ENCODE measurements at places on chromosomes 13 and 19.
A peak's percentile ranks its signal among the peaks of the same experiment; 100 is the strongest.

GRCh38 chr13:43469791-43470190 lies 317.0 kb downstream of the ENOX1 start:
- DNase-seq, result no peak

- DNase-seq, result no peak
Measured at GRCh38 chr19:41928221-41928683, at the start of gene ERFL. ERFL (minus strand) TSS chr19:41928449; CDS start chr19:41912919, 15,530 bp downstream.

- DNase-seq, result no peak
Measured at GRCh38 chr19:28468701-28469459, 744.1 kb downstream of the UQCRFS1 start.

DNA sequence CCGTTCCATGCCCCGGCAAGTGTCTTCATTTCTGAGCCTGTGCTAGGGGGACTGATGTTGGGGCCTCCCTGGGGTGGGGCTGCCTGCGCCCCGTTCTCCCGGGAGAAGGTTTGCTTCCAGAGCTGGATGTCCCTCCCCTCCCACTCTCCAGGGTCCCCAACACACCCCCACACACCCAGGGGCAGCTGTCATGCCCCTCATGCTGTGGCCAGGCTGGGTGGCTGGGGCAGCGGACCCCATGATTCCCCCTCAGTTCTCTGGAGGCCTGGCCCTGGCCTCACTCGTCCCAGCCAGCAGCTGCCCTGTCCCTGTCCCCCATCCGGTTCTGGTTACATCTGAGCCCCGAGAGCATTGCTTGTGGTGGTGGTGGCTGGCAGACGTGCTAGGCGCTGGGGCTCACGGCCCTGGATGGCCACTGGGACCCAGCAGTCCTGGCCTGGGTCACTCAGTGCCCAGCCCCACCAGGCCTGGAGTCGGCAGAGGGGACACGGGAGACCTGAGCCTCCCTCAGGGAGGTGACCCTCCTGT lies 184.8 kb downstream of the KDM4B start:
- no peak for DNase-seq

DNA sequence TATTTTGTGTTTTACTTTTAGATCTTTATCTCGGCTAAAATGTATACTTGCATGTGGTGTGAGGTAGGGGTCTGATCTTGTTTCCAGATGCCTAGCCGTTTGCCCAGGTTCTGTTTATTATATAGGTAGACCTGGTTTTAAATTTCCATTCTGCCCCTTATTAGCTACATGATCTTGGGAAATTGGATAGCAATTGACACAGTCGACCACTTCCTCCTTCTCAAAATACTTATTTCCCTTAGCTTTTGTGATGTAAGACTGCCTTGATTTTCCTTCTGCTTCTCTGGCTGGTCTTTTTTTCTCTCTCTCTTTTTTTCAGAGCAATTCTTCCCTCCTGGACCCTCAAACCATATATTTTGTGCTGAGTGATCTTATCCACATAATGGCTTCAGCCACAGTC lies 3.0 kb upstream of the PGLYRP1 start:
- DNase-seq, result no peak

DNA sequence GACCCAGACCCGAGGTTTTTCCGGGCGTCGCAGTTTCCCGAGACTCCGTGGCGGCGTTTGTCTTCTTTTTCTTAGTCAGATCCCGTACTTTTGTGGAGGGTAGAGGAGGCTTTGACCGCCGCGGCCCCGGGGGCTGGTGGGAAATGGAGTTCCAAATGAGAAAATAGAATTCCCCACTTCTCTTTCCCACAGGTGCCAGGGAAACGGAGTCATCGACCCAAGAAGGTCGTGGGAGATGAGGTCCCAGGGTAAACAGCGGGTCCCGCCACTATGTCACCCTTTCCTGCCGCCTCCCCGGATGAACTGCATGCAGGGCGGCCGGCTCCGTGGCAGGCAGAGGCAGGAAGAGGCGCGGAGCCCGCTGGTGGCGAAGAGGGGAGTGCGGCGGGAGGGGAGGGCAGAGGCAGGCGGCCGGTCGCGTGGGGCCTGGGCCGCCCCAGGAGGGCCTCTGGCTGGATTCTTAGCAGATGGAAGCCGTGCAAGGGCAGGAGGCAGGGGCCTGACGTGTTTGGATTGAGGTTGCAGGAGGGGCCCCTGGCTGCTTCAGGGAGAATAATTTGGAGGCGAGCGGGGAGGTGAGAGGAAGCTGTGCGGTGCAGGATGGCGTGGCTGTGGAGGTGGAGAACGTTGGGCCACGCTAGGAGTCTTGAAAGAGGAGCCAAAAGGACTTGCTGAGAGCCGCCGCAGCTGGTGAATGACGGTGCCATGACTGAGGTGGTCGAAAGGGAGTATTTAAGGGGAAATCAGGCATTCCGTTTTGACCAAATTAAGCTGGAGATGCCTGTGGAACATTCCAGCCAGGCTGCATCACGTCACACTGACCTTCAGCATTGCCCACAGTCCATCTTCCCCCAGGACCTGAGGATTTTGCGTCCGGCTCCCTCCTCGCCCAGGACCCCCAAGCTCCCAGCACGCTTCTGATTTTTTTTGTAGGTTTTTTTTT lies 11.7 kb downstream of the CYTH2 start:
- DNase-seq, result peak; percentile 43

DNA sequence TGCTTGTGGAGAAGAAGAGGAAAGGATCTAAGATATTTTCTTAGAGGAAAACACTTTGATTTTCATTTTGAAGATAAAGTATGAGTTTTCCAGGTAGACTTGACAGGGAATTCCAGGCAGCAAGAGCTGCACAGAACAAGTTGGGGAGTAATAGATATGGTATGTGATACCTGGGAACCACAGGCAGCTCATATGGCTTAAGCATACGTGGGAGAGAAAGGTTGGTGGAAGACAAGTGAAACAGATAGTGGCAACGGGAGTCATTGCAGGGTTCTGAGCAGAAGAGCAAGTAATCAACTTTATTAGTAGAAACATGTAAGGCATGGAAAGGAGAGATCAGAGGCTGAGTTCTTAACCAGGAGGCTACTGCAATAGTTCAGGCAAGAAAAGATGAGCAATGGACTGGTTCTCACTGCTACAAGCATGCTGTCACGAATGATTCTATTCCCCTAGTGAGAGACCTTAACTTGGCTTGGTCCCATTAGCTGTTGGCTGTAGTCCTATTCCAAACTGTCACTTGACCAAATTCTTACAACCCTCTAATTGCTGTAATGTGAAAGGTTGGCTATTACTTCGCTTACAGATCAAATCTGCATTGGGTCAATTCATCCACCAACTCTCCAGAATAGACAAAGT lies 217.9 kb downstream of the VWA8 start:
- no peak for DNase-seq

DNA sequence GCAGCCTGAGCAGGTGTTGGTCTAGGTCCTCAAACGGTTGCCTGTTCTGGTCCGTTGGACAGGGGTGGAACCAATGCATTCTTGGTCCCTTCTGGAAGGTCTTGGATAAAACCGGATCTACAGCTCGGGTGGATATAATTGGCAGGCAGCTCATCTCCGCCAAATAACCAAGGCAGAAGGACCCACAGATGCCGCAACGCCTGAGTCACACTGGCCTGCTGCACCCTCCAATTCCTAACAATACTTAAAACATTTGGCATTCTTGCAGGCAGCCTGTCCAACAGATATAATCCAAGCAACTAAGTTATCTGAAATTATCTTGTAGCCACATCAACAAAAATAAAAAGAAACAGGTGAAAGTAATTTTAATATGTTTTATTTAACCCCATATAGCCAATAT lies 59.0 kb upstream of the FGF14 start:
- no peak for DNase-seq

- DNase-seq, result no peak
Measured at GRCh38 chr19:17213334-17213733, 1.8 kb upstream of the USE1 start.

- DNase-seq, result no peak
Measured at GRCh38 chr13:35856084-35856483, 275.1 kb downstream of the DCLK1 start.

DNA sequence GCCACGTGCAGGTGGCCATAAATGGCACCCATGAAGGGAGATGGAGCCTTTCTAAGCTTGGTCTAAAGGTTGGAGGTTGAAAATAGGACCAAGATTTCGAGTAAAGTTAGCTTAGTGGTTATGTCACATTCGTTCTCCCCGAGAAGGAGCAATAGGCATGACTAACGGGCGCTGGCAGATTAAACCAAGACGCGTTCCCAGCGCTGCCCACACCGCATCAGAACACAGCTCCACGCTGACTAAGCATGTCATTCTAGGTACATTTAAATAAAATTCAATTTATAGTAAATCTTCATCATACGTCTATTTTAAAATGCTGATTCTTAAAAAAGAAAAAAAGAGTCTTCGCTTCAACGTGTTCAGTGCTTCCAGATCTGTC lies 95.0 kb upstream of the IRS2 start:
- DNase-seq, result no peak

- DNase-seq, result no peak
Measured at GRCh38 chr13:113914333-113915011, 50.6 kb upstream of the GAS6 start.

DNA sequence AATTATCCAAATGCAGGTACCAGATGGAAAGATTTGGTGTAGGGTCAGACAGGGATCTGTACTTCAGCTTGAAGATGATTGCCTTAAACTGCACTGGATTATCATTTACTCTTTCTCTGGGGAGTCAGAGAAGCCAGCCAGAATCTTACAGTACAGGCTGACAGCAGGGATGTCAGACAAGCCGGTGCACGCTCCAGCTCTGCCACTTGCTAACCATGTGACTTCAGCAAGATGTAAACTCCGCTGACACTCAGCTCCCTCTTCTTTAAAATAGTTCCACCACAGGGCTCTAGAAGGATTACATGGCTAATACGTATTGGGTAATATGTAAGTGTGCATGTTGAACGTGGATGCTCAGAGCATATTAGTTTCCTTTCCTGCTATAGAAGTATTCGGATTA lies 251.4 kb upstream of the MAB21L1 start:
- no peak for DNase-seq

DNA sequence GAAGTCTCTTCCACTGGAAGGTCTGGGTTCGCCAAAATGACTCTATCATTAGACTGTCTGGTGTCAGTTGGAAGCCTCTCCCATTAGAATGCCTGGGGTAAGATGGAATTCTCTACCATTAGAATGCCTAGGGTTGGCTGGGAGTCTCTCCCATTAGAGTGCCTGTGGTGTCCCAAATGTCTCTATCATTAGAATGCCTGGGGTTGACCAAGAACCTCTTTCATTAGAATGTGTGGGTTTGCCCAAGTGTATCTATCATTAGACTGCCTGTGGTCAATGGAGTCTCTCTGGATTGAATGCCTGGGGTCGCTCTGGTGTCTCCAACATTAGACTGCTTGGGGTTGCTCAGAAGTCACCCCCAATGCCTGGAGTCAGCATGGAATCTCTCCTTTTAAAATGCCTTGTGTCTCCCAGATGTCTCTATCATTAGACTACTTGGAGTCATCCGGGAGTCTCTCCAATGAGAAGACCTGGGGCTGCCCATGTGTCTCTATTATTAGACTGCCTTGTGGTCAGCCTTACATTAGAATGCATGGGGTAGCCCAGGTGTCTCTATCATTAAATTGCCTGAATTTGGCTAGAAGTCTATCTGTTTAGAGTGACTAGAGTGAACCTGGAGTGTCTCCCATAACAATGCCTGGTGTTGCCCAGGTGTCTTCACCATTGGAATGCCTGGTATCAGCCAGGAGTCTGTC lies 1518.4 kb downstream of the UQCRFS1 start:
- no peak for DNase-seq

DNA sequence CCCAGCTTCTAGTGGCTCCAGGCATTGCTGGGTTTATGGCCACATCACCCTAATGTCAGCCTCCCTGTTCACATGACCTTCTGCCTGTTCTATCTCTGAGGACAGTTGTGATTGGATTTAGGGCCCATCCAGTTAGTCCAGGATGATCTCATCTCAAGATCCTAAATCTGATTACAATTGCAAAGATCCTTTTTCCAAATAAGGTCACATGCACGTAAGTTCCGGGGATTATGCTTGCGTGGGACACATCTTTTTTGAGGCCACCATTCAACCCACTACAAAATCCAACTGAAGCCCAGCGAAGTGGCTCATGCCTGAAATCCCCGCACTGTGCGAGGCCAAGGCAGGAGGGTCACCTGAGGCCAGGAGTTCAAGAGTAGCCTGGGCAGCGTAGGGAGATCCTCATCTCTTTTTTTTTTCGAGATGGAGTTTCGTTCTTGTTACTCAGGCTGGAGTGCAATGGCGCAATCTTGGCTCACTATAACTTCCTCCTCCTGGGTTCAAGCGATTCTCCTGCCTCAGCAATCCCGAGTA lies 12.3 kb downstream of the PLD3 start:
- DNase-seq, result no peak

- no peak for DNase-seq
Measured at GRCh38 chr13:105991622-105992277, 543.7 kb downstream of the EFNB2 start.

- no peak for DNase-seq
Measured at GRCh38 chr13:74866101-74866500, 615.9 kb downstream of the TBC1D4 start.

- no peak for DNase-seq
Measured at GRCh38 chr13:50415428-50415827, 400.2 kb downstream of the KCNRG start.

GRCh38 chr19:33956941-33957340 lies 160.3 kb downstream of the KCTD15 start:
- DNase-seq, result no peak

- DNase-seq, result peak; percentile 87
Measured at GRCh38 chr19:15449620-15450527, at the start of gene WIZ. WIZ (minus strand) TSS chr19:15449956; CDS start chr19:15448307, 1,649 bp downstream.

DNA sequence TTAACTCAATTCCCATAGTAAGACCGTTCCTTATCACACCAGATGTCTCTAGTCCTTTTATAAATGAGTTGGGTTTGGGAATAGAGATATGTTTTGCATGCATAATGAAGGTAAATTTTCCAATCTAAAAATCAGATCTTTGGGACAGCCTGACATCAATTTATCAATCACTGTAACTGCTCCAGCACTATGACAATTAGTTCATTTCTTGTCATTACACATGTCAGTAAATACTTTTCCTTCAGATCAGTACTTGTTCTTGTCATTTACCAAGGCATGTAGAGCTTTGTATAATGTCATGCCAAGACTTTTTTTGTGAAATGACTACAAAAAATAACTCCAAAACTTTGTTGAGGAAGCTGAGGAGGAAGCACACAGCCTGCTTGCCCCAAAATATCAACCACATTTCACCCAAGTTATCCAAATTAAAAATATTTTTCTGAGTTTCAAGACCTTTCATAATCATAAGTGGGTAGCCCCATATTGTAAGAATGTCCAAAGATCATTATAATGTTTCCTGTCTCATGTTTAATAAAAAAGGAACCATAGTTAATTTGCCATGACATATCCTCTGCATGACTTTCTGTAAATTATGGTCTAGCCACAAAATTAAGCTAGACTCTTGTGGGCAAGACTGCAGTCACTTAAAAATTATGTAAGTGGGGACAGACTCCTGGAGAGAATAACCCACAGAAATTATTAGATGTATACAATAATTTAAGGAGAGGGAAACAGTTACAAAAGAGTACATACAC lies 586.8 kb downstream of the TBC1D4 start:
- DNase-seq, result no peak

Data from stimulated activated CD4-positive, alpha-beta T cell treated with anti-CD3 and anti-CD28 coated beads, TNF-alpha, amount 100 ng/mL, for 1 hour (primary cell).